Muscle of leg (tissue), 16 donors: ENCODE measurements at places on chromosomes 12 and 14. TPM values are rescaled to one million over a fixed set of nuclear protein-coding genes. Genes with fewer than 3 reads are reported as not detected.

- no peaks in the 10 kb centered on the region for H3K27me3 ChIP-seq
- no peak overlapping the region for H3K27ac ChIP-seq
- no peak overlapping the region for H3K4me3 ChIP-seq
- H3K36me3 ChIP-seq: no peaks in the 10 kb centered on the region
- no peaks in the 10 kb centered on the region for H3K4me1 ChIP-seq
These were observed 838.2 kb upstream of the MGAT4C start for GRCh38 chr12:87094356-87094755.

The GALNT6 gene
- 0.35 TPM for total RNA-seq

DNA sequence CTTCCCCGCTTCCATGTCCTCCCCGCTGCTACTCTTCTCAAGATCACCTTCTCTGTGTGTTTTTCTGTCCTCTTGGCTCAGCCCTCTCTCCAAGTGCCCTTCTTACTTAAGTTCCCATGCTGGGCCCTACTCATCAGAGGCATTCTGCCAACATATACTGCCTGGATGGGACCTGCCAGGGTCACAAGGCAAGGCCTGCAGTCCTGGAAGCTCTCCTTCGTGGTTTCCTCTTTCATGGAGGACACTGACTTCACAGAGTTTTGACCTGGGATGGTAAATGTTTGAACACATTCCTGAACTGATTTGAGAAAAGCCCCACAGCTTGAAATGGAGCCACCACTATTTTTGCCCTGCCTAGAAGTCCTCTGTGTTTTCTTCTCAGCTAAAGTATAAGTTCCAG is 140.9 kb downstream of the TMEM30B start:
- H3K36me3 ChIP-seq: no peaks in the 10 kb centered on the region
- peaks cover 9% of the 10 kb centered on the region for H3K4me1 ChIP-seq
- no peak overlapping the region for H3K4me3 ChIP-seq
- H3K27ac ChIP-seq: no peak overlapping the region
- no peak for DNase-seq

GRCh38 chr12:120495186-120495730 is 655 bp upstream of the DYNLL1 start:
- H3K4me3 ChIP-seq: peak overlapping the region; percentile 97
- DNase-seq: peak; percentile 33
- peak overlapping the region; percentile 42 for H3K27ac ChIP-seq
- no peaks in the 10 kb centered on the region for H3K27me3 ChIP-seq
- H3K4me1 ChIP-seq: peaks cover 12% of the 10 kb centered on the region

The TMEM179 gene
- 0.49 TPM for total RNA-seq

DNA sequence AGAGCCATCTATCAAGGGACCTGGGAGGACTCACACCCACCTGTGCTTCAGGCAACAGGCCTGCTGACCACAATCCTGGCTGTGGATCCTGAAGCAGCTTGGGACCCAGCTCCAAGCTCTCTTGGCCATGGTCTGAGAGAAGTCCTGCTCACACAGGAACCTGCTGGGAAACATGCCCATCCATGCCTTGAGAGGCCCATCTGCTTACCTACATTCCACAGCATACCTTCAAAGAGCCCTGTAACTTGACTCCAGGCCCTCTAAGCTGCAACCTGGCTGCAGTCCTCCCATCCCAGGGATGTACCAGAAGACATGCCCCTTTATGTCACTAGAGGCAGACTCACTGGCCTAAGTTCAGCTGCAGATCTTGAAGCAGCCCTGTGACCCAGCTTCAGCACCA is 61.7 kb upstream of the AMIGO2 start:
- H3K27ac ChIP-seq: no peak overlapping the region
- no peak overlapping the region for H3K4me3 ChIP-seq
- no peaks in the 10 kb centered on the region for H3K27me3 ChIP-seq
- no peaks in the 10 kb centered on the region for H3K4me1 ChIP-seq

DNA sequence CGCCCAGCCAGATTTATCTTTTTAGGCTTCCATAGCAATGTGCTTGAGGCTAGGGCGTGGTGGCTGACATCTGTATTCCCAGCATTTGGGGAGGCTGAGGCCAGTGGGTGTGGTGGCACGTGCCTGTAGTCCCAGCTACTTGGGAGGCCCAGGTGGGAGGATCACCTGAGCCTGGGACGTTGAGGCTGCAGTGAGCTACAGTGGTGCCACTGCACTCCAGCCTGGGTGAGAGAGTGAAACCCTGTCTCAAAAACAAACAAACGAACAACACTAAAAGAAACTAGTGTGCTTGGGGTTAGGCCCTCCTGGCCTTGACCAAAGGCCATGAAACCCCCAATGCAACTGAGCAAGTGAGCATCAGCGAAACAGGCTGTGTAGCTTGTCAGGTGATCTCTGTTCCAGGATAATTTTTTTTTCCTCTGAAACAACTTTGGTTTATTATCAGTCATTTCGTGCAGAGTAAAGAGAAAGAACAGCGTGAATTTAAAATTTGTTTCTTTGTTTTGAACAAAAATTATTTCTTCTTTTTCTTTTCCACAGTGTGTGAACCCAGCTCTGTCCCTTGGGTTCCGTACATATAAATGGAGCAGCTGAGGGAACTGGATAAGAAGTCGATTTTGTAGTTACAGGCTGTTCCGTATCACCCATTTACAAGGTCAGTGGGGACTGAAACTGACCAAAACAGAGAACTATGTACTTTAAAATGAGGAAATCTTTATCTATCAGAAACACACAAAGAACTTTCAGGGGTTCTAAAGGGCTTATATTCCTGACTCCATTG is 8.8 kb upstream of the TUBA1C start:
- DNase-seq: no peak
- H3K27me3 ChIP-seq: no peaks in the 10 kb centered on the region
- H3K4me3 ChIP-seq: no peak overlapping the region
- no peak overlapping the region for H3K27ac ChIP-seq
- peaks cover 5% of the 10 kb centered on the region for H3K4me1 ChIP-seq

The SCNN1A gene
- total RNA-seq: not detected

DNA sequence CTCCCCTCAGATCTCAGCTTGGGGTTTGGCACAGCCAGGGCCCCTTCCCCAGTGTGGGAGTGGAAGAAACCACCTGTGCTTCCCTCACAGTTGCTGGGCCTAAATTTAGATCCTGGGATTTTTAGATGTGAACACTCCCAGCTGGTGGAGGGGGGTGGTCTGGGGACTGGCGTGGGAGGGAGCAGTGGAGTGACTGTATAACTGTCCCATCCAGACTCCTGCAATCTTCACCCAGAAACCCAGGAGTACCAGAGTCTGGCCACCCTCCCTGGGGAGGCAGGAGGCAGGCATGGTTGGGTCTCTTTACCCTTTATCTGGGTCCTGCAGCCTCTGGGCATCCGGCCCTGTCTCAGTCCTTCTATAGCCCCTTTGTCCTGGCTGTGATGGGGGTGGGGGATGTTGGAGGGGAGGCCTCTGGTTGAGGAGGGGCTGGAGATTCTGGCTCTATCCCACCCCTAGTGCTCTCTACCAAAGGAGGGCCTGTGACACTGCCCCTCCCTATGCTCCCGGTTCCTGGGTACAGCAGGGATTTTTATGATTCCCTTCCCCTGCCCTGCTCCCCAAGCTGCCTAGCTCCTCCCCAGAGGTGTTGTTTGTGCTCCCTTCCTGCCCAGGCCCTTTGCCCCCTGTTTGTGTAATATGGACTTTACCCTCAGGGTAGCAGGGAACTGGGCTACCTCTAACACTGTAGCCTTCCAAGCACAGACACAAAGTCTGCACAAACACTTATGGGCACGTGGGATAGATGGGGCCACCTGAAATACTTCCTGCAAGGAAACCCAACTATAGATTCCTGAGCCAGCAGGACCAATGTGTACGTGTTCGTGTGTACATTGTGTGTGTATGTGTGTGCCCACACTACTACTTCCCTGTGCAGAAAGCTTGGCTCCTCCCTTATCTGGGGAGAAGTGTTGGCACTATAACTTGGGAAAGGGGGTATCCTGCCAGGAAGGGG is 1.7 kb downstream of the ERBB3 start:
- peaks cover 40% of the 10 kb centered on the region for H3K4me1 ChIP-seq
- H3K27ac ChIP-seq: peak overlapping the region; percentile 90
- H3K27me3 ChIP-seq: peaks cover 26% of the 10 kb centered on the region

- H3K4me3 ChIP-seq: no peak overlapping the region
- peak; percentile 98 for DNase-seq
- no peaks in the 10 kb centered on the region for H3K27me3 ChIP-seq
- no peaks in the 10 kb centered on the region for H3K36me3 ChIP-seq
These were observed 213.5 kb upstream of the KRR1 start for GRCh38 chr12:75724928-75725312.

DNA sequence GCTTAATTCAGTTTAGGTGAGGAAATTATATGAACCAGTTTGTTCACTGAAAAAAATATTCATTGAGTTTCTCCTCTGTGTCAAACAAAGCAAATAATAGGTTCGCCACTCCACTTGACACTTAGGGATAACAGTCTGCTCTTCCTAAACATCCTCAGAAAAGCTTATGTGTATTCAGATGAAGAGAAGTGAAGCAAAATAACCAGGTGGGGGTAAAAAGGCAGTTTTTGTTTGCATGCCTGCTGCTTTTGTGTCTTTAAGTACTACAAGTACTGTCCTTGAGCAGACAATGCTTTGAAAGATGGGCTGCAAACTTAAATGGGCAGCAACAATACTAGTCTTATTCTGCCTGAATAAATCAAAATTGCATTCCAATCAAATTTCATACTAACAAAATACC is 910.7 kb upstream of the MDGA2 start:
- no peak overlapping the region for H3K4me3 ChIP-seq
- no peak for DNase-seq
- H3K27me3 ChIP-seq: no peaks in the 10 kb centered on the region
- no peaks in the 10 kb centered on the region for H3K36me3 ChIP-seq

DNA sequence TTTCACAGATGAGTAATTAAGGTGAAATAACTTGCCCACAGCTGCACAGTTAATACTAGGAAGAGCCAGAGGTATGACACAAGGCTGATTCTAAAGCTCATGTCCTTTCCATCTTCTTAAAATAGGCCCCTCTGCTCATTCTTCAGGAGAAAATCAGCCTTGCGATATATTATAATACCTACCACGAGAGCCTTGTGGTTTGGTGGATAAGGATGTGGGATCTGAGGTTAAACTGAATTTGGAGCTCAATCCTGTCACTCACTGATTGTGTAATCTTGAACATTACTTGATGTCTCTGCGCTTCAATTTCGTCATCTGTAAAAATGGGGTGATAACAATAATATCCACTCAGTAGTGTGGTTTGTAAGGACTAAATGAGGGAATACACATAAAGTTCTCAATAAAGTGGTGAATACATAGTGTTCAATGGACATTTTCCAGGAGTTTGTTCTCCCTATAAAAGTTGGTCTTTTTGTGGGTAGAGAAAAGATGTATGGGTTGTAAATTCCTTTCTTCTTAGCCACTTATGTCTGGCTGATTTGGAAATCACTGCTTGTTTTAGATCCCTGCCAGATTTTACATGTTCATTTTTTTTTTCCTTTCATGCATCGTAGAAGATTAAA is 25.1 kb upstream of the ATP2B1 start:
- H3K27me3 ChIP-seq: no peaks in the 10 kb centered on the region
- no peaks in the 10 kb centered on the region for H3K4me1 ChIP-seq
- DNase-seq: no peak
- no peak overlapping the region for H3K4me3 ChIP-seq
- no peak overlapping the region for H3K27ac ChIP-seq
- H3K36me3 ChIP-seq: no peaks in the 10 kb centered on the region

DNA sequence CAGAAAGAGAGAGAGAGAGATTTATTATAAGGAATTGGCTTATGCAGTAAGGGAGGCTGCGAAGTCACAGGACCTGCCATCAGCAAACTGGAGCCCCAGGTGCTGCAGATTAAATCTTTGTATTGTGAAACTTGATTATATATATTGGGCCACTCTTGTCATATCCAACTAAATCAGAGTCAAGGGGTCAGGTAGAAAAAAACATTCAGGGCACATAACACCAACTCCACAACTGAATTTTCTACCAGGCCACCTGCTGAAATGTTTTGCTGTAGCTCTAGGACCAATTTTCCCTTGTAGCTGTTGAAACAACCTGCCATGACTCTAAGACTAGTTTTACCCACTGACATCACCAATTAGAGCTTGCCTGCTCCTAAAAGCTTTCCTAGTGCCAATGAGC is 1240.8 kb downstream of the SLC16A7 start:
- H3K4me3 ChIP-seq: no peak overlapping the region
- no peaks in the 10 kb centered on the region for H3K36me3 ChIP-seq
- H3K27me3 ChIP-seq: no peaks in the 10 kb centered on the region
- no peak overlapping the region for H3K27ac ChIP-seq
- no peak for DNase-seq
- H3K4me1 ChIP-seq: no peaks in the 10 kb centered on the region

The IFI27L2 gene
- 21.9 TPM for total RNA-seq

The BRMS1L gene
- total RNA-seq: 9.0 TPM

The WASHC4 gene
- total RNA-seq: 43.5 TPM

DNA sequence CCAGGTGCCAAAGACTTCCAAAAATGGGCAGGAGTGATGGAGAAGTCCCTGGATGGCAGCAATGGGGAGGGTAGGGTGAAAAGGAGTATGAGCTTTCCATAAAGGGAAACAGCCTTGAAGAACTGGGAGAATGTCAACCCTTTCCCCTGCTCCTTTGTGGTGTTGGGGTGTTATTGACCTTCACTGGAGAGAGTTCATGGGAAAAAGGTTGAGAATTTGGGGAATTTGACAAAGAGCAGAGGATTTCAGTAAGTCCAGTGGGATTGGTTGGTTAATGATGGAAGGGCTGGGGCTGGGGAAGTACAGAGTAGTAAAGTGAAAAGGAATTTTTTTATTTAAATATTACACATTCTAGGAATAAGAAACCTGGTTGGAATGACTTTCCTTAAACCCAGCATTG is 116.6 kb downstream of the ERC1 start:
- H3K36me3 ChIP-seq: peaks cover 7% of the 10 kb centered on the region
- H3K4me1 ChIP-seq: no peaks in the 10 kb centered on the region
- H3K27me3 ChIP-seq: no peaks in the 10 kb centered on the region
- no peak overlapping the region for H3K4me3 ChIP-seq
- no peak for DNase-seq

- no peaks in the 10 kb centered on the region for H3K27me3 ChIP-seq
- no peak for DNase-seq
- no peaks in the 10 kb centered on the region for H3K36me3 ChIP-seq
- no peak overlapping the region for H3K4me3 ChIP-seq
These were observed 70.8 kb downstream of the KCNA5 start for GRCh38 chr12:5114436-5114835.

DNA sequence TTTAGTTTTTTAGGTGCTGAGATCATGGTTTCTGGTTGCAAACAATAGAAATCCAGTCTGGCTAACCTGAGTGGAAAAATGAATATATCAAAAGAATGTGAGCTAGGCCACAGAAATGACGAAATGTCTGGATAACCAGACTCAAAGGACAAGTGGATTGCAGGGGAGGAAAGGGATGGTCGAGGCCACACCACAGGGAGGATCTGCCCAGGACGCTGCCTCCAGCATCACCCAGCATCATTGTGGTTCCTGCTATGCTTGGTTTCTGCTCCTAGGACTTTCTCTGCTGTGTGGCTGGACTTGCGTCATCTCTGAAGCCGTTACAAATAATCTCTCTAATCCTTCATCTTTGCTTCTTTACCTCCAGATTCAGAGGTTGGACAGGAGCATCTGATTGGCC is 80.4 kb downstream of the TTC8 start:
- H3K36me3 ChIP-seq: no peaks in the 10 kb centered on the region
- no peak overlapping the region for H3K4me3 ChIP-seq
- DNase-seq: peak; percentile 31
- H3K27me3 ChIP-seq: no peaks in the 10 kb centered on the region

GRCh38 chr12:85559536-85559935 is 276.7 kb downstream of the RASSF9 start:
- DNase-seq: no peak
- no peaks in the 10 kb centered on the region for H3K36me3 ChIP-seq
- H3K4me1 ChIP-seq: no peaks in the 10 kb centered on the region
- no peaks in the 10 kb centered on the region for H3K27me3 ChIP-seq
- H3K27ac ChIP-seq: no peak overlapping the region

The KRT80 gene
- 0.62 TPM for total RNA-seq
